ENCODE measurements at places on chromosomes 1 and 21.

GRCh38 chr21:29304597-29304996 lies 5.9 kb downstream of the BACH1 start:
- no peak for DNase-seq

GRCh38 chr1:167774710-167775109 lies 52.9 kb downstream of the MPZL1 start:
- DNase-seq = no peak

GRCh38 chr21:25750085-25750484 lies 15.3 kb downstream of the GABPA start:
- DNase-seq = no peak

GRCh38 chr1:169214598-169214997 lies 108.1 kb downstream of the ATP1B1 start:
- no peak for DNase-seq

DNA sequence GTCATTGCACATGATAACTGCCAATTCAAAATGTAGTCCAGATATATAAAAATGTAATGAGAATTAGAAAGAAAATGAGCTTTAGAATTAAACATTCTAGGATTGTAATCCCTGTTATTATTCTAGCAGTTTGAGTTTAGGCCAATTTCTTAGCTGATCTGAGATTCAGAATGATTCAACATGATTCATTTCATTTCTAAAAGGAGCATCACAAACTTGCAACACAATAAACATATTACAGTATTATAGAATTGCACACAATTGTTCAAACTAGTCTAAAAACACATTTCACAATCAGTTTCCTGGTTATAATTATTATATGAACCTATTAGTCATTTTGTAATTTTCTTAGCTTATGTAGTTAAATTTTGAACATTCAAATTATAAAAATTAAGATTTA lies 43.3 kb upstream of the TSHB start:
- DNase-seq = no peak

DNA sequence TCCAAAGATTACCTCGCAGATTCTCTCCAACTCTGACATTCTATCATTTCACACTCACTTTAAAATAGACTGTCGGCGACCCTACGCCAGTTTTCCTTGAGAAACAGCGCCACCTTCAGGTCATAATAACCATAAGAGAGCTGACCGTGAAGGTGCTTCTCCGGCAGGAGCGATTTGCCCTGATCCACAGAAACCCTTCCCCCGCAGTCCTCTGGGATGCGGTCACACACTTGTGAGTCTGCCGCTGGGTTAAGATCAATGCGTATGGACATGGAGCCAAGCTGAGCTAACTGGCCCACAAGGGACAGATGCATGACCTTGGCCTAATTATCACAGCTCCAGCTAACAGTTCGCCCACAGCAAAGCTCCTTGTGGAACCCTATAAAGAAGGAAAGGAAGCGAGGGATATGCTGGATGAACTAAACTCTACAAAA lies 32.8 kb upstream of the IFNAR2 start:
- peak; percentile 66 for DNase-seq

GRCh38 chr1:189726806-189727205 lies 750.9 kb downstream of the BRINP3 start:
- DNase-seq = no peak

DNA sequence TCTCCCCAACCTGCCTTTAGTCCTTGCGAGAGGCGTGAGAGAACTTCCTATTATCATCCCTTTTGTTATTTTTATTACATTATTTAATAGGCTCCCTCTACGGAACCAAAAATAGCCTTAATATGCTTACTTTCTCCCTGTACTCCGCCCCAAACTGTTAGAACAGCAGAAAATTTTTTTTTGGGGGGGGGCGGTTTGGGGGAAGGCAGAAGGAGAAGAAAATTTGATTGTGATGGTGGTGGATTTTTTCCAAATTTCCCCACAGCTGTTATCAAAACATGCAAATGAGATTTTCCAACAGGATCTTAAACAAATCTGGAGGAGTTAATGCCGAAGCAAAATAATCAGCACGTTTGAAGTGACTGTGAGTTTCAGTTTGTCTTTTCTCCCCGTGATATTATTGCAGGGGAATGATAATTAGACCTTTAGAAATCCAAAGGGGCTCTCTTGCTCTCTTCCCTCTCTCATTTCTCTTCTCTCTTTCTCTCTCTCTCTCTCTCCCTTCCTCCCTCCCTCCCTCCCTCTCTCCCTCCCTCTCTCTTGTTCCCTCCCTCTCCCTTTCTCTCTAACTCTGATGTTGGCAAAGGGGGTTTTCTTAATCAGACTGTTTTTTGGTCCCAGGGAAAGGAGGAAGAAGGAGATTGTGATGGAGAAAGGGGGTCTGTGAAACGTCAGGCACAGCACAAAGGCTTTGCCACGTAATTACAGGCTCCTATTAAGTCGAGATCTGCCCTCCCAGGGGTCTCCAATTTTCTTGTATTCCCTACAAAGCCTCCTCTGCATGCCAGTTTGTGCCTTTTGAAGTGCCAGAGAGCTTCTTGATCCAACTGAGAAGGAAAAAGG lies 1.1 kb upstream of the PRRX1 start:
- no peak for DNase-seq

GRCh38 chr1:20107796-20108195 lies 11.5 kb downstream of the PLA2G2D start:
- no peak for DNase-seq

DNA sequence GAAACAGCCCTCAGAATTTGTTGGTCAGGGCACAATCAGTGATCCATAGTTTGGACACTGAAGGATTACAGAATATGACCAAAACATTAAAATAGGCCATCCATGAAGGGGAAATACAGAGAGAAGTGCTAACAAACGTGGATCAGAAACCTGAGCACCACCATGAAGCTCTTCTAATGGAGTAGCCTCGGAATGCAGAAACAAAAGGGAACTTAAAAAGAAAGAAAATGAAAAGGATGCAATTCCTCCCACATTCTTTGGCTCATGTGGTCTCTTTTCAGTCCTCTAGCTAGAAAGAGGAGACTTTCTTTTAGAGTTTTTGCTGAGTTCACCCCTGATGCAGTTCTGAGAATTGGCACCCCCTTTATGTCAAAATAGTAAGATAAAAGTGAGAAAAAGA lies 989.8 kb upstream of the B3GALT2 start:
- DNase-seq = no peak

GRCh38 chr21:34202553-34203372 lies 129.4 kb downstream of the MRPS6 start:
- peak; percentile 45 for DNase-seq

DNA sequence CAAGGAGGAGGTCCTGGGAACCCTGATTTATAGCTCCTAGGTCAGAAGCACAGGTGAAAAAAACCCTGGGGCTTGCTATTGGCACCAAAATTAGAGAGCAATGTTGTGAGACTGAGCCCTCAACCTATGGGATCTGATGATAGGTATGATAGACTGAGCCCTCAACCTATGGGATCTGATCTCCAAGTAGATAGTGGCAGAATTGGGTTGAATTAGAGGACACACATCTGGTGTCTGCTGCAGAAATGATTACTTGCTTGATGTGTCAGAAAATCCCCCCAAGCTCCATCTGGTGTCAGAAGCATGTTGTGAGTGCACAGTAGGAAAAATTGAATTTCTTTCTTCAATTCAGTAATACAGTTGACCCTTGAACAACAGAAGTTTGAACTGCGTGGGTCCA lies 62.4 kb downstream of the MAP3K21 start:
- DNase-seq = no peak

GRCh38 chr1:5982868-5983267 lies 9.4 kb downstream of the NPHP4 start:
- no peak for DNase-seq

DNA sequence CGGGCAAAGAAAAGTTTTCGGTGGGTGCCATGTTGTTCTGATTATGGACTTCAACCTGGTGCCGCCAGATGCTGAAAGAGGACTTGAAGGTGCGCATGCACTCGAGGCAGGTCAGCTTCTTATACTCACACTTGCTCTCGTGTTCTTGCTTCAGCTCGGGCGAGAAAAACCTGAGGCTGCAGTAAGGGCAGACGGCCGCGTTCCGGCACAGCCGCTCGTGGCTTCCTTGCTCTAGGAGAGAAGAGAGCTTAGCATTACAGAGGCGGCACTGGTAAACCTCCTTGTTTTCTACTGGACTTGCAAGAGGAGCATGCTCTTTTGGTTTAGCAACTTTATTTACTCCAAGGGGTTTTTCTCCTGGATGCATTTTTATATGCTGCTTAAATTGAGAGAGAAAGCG lies 18.5 kb downstream of the ZBTB21 start:
- DNase-seq = no peak

DNA sequence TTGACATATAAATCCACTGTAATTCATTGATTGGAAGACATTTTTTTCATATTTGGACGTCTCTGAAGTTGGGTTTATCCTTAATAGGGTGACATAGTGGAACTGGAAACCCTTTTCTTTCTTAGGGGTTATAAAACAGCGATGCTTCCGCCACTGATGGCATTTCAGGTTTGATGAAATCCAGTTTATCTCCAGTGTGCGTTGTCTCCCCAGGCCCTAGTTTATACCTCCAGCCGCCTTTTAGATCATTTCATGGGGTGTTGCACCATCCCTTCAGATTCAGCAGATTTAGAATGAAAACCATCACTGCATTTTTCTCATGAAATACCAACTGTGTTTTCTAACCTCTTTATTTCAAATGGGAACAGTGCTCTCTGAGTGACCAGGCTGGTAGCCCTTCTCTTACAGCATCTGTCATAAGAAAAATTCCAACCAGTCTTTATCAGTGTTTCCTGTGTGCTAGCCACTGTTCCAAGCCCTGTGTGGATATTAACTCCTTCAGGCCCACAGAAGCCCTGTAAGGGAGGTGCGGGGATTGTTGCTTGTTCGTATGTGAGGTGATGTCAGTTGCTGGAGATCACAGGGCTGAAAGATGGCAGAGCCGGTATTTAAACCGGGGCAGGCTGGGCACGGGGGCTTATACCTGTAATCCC lies 19.0 kb downstream of the H6PD start:
- no peak for DNase-seq

GRCh38 chr21:38869946-38870345 lies 64.2 kb downstream of the ETS2 start:
- DNase-seq = no peak

DNA sequence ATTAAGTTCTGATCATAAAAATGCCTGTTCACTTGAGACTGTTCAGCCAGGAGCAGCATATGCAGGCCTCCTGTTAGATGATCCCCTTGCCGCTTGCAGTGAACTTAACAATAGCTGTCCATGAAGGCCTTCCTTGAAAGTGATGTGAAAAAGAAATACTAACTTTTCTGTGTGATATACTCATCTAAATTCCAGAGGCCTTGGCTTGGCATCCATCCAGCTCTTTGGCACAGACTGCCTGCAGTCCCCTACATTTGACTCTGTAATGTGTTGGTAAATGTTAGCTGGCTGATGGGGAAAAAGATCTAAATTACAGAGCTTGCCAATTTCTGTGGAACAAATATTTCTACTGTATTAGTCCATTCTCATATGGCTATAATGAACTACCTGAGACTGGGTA lies 73.7 kb downstream of the KCNK2 start:
- no peak for DNase-seq

GRCh38 chr1:10613340-10613739 lies 138.6 kb downstream of the PEX14 start:
- no peak for DNase-seq

DNA sequence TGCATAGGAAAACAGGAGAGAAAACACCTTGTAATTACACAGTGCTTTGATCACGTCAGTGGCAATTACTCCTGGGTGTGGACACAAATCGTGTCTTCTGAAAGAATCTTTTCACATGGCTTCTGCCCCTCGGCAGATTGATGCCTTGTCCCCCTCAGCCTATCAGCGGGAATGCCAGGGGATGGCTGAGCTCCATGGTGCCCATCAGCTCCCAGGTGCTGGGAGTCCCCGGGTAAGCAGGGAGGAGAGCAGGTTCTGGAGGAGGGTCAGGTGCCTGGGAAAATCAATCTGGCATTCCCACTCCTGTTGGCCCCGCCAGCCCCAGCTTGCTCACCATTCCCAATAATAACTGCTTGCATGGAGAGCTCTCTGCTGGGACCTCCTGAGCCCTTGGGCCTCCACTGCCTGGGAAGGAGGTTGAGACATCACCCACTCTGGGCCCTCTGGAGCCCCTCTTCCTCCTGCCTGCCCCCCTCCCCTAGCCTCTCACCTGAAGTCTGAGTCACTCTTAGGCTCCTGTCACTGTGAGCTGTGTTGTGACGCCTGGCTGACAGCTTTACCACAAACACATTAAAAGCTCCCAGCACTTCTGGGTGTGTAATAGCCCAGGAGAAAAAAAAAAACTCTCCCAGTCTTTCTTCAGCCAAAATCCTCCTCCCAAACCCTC lies 4.9 kb downstream of the CAMK2N1 start:
- peak; percentile 32 for DNase-seq

GRCh38 chr1:106954661-106955229 lies 101.7 kb upstream of the PRMT6 start:
- DNase-seq = no peak

GRCh38 chr1:223161321-223161720 lies 18.3 kb upstream of the TLR5 start:
- DNase-seq = no peak

DNA sequence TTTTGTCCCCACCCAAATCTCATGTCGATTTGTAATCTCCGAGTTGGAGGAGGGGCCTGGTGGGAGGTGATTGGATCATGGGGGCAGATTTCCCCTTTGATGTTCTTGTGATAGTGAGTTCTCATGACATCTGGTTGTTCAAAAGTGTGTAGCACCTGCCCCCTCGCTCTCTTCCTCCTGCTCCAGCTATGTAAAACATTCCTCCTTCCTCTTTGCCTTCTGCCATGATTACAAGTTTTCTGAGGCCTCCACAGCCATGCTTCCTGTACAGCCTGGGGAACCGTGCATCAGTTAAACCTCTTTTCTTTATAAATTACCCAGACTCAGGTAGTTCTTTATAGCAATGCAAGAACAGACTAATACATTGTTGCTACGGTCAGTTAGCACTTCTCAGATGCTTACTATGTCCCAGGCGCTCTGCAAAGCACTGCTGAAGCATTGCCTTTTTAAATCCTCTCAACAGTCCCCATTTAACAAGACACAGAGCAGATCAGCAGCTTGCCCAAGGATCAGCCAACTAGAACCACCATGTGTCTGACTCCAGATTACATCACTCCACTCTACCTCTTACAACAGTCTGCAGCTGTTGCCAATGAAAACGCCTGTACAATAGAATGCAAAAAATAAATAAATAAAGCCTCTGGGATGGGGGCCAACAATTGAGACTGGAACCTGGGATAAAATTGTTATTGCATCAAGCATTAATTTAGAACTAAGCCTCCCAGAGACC lies 52.4 kb upstream of the USP1 start:
- DNase-seq = no peak

DNA sequence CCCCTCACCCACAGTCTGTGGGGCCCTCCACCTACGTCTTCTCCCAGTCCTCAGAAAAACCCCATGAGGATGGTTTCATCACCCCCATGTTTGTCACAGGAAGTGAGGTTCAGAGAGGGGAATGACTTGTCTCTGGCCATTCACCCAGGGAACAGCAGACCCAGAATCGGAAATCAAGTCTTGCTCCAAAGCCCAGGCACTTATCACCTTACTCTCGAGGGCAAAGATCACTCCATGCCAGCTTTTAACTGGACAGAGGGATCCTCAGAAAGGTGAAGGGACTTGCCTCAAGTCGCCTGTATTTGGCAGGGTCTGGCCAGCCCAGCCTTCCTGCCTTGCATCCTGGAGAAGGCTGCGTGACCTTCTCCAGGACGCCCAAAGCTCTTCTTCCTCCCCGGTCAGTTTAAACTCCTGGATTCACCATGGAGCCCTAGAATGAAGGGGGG lies 57.9 kb upstream of the SSBP3 start:
- DNase-seq = no peak
